ENCODE measurements at places on chromosomes 7 and 10.

DNA sequence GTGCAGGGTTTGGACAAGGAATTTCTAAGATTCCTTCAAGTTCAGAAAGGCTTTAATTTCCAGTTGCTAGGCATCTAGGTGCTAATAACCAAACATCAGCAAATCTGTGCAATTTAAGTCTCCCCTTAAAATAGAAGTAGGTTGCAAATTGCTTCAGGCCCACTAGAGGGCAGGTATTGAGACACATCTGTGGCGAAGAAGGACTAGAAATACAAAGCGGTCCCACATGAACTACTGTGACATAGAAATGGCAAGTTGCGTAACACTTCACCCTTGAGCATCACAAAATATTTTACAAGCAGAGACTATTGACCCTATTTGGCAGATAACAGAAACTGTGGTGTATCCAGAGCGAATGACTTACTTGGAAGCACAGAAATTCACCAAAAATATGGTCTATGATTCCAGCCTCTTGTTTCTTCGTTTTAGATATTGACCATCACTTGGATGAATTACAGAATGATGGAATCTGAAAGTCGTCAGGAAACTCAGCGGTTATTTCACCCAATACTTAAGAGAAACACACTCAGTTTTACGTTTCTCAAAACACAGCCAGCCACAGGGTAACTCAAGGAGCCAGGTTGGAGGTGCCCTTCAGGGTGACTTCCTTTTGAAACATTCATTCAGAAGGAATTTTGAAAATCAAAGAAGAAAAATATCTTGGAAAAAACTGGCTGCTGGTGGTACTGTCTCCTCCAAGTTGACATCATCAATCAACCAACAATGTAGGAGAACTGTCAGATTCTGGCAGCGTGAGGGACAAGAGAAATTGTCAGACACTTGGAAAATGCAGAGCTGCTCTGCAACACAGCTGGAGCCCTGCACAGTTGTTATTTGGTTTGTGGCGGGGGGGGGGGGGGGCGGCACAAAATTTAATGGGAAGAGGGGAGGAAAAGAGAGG is 256.3 kb upstream of the MINDY3 start:
- DNase-seq = peak; percentile 19

GRCh38 chr7:80039251-80039884 is 95.3 kb upstream of the GNAI1 start:
- DNase-seq = no peak

GRCh38 chr10:98815039-98815885 is 368.5 kb upstream of the HPS1 start:
- no peak for DNase-seq

- DNase-seq = no peak
These were observed 2.7 kb upstream of the TPST1 start for GRCh38 chr7:66202441-66202840.

- no peak for DNase-seq
These were observed 165.3 kb downstream of the AGMO start for GRCh38 chr7:15396210-15397158.

DNA sequence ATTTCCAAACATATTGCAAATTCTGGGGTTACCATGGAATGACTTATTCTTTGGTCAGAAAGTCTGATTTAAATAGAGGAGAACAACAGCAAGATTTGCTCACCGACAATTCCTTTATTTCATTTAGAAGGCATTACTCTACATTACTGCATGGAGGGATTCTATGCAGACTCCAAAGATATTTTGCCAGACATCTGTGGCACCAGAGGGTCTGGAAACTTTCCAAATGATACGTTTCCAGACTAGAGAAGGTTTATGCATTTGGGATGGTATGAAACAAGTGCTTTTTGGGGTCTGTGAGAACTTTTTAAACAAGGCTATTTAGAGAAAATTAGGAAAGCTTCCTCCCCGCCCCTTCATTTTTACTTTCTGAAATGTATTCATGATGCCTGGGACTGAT is 125.3 kb downstream of the SAMD9 start:
- no peak for DNase-seq

- DNase-seq = no peak
These were observed 40.8 kb downstream of the GNA12 start for GRCh38 chr7:2803342-2803692.

DNA sequence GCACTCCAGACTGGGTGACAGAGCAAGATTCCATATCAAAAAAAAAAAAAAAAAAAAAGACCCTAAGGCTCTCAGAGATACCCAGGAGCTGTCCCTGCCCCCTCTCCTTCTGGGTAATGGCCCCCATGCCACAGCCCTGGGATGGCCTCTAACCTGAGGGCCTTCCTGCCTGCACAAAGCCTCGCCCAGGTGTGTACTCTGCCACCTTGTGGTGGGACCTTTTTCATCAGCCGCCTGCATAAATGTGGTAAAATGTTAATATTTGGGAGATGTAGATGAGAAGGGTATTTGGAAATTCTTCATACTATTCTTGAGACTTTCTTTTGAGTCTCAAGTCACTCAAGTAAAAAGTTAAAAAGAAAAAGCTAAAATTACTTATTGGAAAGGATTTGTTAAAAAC is 46.3 kb upstream of the RNF216 start:
- DNase-seq = peak; percentile 36

GRCh38 chr7:130882396-130882795 is 148.4 kb upstream of the KLF14 start:
- DNase-seq = no peak

- no peak for DNase-seq
These were observed 63.0 kb upstream of the SP4 start for GRCh38 chr7:21364801-21365271.

DNA sequence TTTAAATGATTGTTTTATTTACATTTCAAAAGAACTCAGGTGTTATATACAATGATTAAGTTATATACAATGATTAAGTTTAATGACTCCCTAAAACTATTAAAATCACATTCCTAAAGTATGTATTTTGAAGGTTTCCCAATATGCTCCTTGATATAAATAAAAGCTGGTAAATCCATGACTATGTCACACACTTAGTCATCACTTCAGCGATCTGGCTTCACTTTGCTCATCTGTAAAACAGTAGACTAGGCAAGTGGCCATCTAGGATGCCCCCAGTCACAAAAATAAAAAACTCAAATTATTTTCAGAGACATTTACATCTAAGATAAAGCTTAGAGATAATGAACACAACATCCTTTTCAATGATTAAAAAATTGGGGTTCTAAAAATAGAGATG is 10.8 kb downstream of the ICA1 start:
- no peak for DNase-seq

DNA sequence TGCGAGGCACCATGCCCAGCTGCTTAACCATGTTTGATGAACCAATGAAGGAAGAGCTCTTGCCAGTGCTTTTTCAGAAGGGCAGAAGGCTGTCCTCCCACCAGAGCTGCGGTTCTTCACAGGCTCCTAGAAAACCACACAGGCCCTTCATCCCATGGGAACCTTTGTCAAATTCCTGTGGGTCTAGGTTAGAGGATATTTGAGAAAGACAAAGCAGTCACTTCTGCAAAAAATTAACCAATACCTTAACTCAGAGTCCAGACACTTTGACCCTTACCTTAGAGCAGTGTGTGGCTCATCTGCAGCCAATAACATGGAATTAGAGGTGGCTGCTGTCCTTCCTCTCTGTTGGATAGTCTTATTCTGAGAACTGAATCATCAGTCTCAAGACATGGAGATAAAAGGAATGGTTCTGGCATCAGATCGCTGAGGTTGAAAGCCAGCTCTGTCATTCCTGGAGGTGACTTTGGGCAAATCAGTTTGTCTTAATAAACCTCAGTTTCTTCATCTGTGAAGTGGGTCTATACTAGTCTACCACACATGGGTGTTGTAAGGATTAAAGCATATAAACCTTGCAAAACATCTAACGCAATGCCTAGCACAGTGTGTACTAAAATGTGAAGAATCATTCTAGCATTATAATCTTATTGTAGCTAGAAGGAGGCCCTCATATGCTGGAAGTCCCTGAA is 65.1 kb upstream of the PIP4K2A start:
- DNase-seq = no peak

- no peak for DNase-seq
These were observed 124.1 kb downstream of the SMURF1 start for GRCh38 chr7:99019523-99020412.

- no peak for DNase-seq
These were observed 11.7 kb downstream of the C1QL3 start for GRCh38 chr10:16509996-16510395.

DNA sequence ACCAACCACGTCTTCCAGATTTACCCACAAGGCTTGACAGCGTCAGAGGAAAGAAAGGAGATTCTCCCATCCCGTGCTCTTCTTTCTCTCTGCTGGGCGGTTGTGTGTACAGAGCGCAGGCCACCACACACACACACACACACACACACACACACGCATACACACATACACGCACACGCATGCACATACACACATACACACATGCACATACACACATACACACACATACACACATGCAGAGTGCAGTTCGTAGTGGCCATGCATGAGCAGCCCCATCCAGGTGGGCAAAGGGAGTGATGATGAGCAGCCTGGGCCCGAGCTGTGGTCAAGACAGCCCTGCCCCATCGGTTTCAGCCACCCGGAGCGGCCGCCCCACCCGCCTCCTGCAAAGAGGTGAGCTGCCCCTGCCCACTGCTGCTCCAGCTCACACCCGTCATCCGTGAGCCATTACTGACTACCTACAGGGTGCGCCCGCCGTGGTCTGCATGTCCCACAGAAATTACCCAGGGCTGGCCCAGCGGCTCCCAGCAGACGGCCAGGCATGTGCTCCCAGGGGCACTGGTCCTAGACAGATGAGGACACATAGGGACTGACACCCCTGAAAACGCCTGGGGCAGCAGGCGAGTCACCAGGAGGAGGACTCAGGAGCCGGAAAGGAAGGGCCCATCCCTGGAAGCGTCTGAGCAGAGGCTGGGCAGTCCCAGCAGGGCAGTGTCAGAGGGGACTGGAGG is 69.6 kb downstream of the ASB13 start:
- DNase-seq = no peak

GRCh38 chr7:35647171-35647574 is 47.8 kb downstream of the HERPUD2 start:
- DNase-seq = no peak

GRCh38 chr10:60511477-60512229 is 122.0 kb upstream of the ANK3 start:
- DNase-seq = no peak

GRCh38 chr10:13231808-13232207 is 2.4 kb downstream of the UCMA start:
- DNase-seq = no peak

DNA sequence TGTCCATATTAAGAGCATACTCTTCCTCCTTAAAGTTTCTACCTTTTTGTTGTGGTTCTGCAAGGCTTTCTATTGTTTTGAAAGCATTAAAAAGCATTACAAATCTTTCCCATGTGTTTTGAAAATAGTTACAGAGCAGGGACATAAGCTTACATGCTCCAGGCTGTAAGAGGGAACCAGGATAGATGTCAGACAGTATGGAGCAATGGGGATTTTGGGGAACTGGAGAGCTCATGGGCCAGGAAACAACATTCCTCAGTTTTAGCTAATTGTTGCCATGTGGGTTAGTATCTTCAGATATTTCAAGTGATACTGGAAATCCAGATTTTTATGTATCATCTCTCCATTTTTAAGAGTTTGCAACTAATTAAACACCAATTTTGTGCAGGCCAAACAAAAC is 3.5 kb downstream of the MDFIC start:
- DNase-seq = peak; percentile 35

GRCh38 chr7:67777119-67777518 is 780.5 kb downstream of the TYW1 start:
- DNase-seq = no peak

DNA sequence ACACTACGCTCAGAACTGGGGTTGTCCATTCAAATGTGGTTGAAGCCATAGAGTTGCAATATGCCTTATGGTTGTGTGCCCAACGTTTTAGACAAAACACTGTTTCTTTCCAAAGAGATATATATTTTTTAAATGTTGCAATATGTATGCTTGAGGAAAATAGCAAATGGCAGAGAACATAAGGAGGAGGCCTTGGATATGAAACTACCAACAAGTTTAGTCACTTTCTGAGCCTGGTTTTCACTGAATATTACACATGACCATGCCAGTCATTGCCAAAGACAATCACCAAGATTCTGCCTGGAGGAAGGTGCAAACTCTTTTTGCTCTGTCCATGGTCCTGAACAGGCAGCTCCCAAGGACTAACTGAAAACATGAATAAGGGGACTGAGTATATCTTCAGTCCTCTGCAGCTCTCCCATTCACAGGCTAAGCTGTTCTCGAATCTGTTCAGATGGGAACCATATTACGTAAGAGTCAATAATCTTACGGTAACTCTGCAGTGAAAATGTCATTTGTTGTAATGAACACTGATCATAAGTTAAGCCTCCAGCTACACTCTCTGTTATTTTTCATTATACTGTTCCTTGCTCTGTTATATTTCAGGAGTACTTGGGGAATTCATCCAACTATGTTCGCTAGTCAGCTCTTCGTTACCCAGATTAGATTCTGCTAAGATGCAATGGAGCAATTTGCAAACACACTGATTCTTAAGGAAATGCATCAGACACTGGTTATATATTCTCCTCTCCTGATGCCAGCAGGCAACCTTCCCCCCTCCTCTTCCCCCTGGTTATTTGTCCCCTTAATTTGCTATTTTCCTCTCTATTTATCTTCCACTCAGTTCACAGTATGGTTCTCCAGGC is 90.7 kb upstream of the C1QL3 start:
- peak; percentile 32 for DNase-seq

- DNase-seq = peak; percentile 91
These were observed 19.7 kb downstream of the AHR start for GRCh38 chr7:17318146-17318545.

GRCh38 chr10:47092831-47093230 is 181.6 kb downstream of the PTPN20 start:
- DNase-seq = no peak

GRCh38 chr7:1623810-1624209 is 46.3 kb upstream of the ELFN1 start:
- DNase-seq = no peak

- no peak for DNase-seq
These were observed 318.5 kb downstream of the GPR158 start for GRCh38 chr10:25493122-25493893.

GRCh38 chr10:49348593-49348992 is 47.3 kb downstream of the DRGX start:
- no peak for DNase-seq

DNA sequence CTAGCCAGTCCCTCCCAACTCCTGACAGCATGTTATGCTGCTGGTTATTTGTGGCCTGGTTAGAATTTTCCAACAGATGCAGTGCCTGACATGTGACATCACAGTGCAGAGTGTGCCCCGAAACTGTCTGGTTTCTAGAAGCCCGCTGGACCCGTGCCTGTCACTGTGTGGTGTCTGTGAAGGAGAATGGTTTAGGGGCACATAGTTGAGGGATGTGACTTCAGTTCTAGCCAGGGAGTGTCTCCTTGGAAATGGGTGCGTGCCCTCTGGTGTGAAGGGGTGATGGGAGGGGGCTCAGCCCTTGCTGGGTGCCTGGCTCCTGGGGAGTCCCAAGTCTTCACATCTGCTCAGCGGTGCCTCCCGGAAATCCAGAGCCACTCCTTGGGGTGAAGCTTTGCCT is 303.6 kb downstream of the GLRX3 start:
- no peak for DNase-seq

DNA sequence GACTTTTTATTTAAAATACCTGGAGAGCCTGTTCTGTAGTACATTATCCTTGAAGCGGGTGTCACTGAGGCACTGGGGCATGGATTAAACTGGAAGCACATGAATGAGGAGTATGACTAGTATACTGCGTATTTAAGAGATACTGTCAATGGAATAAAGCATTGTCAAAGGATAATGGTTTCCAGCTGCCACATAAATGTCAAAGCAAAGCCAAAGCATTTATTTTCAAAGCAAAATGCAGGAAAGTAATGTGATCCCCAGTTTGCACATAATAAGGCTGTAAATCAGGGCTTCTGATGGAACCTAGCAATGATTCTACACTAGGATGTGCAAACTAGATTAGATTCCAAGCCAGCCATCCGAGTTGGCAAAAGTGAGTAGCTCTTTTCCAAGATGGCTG is 240.1 kb downstream of the POU6F2 start:
- no peak for DNase-seq

All from suppressor macrophage treated with lipopolysaccharide for 1 hour (primary cell).